ENCODE measurements at places on chromosomes 1 and 21. TPM values are rescaled to one million over a fixed set of nuclear protein-coding genes. Genes with fewer than 3 reads are reported as not detected.

DNA sequence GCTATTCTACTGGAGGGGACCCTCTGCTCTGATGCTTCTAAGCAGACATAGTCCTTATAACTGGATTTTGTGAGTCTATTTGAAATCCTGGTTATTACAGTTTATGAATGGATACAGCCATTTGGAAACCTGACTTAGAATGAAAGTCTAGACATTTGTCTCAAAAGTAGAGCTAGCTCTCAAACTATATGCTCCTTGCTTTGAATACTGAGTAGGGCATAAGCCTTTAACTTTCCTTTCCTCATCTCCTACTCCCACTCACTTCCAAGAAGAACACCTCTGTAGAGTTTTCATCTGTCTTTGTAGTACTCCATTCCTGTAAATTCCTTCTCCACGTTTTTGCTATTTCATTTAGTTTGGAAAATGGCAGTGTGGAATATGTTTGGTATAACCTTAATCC is 9.0 kb upstream of the ARID1A start:
- H3K4me1 ChIP-seq: peaks cover 20% of the 10 kb centered on the region
- no peaks in the 10 kb centered on the region for H3K27me3 ChIP-seq
- no peaks in the 10 kb centered on the region for H3K36me3 ChIP-seq
- DNase-seq: no peak

DNA sequence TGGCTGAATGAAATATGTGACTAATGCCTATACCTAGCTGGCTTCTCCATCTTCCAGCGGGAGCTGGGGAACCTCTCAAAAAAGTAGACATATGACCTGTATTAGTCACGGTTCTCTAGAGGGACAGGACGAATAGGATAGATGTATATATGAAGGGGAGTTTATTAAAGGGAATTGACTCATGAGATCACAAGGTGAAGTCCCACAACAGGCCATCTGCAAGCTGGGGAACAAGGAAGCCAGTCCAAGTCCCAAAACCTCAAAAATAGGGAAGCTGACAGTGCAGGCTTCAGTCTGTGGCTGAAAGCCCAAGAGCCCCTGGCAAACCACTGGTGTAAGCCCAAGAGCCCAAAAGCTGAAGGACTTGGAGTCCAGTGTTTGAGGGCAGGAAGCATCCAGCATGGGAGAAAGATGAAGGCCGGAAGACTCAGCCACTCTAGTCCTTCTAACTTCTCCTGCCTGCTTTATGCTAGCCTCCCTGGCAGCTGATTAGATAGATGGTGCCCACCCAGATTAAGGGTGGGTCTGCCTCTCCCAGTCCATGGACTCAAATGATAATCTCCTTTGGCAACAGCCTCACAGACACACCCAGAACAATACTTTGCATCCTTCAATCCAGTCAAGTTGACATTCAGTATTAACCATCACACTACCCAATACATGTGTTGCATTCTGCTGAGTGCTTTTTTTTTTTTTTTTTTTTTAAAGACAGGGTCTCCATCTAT is 19.6 kb downstream of the OLIG1 start:
- no peaks in the 10 kb centered on the region for H3K4me1 ChIP-seq
- H3K36me3 ChIP-seq: no peaks in the 10 kb centered on the region
- no peak overlapping the region for H3K27ac ChIP-seq
- DNase-seq: no peak

DNA sequence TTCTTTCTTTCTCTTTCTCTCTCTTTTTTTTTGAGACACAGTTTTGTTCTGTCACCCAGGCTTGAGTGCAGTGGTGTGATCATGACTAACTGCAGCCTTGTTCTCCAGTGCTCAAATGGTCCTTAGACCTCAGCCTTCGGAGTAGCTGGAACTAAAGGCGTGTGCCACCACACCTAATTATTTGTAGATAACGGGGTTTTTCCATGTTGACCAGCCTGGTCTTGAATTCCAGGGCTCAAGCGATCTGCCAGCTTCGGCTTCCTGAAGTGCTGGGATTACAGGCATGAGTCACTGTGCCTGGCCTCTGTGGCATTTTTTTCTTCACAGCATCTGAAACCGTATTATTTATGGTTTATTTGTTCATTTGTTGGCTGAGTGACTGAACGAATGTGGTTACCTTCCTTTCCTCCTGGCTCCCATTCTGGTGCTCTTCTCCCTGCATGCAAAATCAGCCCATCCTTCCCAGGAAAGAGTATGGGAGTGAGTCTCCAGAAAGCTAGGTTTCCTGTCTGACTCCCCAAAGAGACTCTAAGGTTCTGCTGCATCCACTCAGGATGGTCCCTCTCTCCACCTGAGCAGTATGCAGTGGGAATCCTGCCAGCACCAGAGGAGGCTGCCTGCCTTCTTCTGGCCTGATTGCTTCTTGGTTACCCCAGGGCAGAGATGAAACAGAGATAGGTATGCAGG is 155.0 kb upstream of the BEND5 start:
- H3K27me3 ChIP-seq: peaks cover 6% of the 10 kb centered on the region
- no peaks in the 10 kb centered on the region for H3K4me1 ChIP-seq
- no peak overlapping the region for H3K27ac ChIP-seq
- no peak for DNase-seq
- no peaks in the 10 kb centered on the region for H3K36me3 ChIP-seq

DNA sequence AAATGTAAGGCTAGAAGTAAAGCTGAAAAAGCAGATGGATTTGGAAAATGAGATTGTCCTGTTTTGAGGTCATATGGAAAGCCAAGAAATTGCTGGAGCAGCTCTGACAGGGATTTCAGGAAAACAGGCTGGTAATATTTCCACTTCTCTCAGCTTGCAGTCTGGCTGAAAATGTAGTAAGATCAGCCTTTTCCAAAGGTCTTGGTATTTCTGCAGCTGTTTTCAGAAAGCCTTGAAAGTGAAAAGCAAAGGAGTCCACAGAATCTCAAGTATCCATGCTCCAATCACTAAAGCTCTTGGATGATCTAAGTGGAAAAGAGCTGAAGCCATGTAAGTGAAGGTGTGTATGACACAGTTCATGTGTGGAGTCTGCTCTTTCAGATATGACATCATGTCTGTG is 41.6 kb upstream of the APOBEC4 start:
- H3K27me3 ChIP-seq: no peaks in the 10 kb centered on the region
- no peak overlapping the region for H3K4me3 ChIP-seq
- no peak overlapping the region for H3K27ac ChIP-seq
- H3K4me1 ChIP-seq: peaks cover 11% of the 10 kb centered on the region

DNA sequence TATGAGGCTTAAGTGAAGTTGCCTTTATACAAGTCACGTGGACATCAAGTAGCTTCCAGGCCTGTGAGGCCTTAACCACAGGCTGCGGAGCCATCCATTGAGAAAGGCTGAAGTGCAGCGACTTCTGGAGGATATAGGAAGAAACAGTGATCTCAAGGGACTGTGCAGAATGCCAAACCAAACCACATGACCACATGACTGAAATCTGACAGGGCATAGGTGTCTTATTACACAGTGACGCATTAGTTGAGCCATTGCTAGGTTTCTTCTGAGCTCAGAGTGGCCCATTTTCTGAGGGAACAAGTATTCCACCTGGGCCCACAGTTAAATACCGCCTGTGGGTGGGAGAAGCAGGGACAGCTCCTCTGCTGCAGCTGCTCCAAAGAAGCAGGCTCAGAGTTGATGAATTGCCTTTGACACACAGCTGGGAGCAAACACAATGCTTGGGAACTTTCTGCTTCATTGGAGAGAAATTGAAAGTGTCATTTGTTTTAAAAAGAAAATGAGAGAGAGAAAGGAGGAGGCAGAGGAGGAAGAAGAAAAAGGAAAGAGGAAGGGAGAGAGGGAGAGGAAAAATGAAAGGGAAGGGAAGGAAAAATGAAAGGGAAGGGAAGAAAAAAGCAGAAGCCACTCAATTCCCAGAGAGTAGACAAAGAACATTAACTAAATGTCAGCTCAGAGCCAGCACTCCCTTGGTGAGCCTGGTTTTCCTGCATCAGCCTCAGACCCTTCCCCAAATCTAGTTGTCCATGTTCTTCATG is 94.4 kb downstream of the COLGALT2 start:
- no peak for DNase-seq
- no peak overlapping the region for H3K27ac ChIP-seq
- H3K4me3 ChIP-seq: no peak overlapping the region
- peaks cover 1% of the 10 kb centered on the region for H3K27me3 ChIP-seq

DNA sequence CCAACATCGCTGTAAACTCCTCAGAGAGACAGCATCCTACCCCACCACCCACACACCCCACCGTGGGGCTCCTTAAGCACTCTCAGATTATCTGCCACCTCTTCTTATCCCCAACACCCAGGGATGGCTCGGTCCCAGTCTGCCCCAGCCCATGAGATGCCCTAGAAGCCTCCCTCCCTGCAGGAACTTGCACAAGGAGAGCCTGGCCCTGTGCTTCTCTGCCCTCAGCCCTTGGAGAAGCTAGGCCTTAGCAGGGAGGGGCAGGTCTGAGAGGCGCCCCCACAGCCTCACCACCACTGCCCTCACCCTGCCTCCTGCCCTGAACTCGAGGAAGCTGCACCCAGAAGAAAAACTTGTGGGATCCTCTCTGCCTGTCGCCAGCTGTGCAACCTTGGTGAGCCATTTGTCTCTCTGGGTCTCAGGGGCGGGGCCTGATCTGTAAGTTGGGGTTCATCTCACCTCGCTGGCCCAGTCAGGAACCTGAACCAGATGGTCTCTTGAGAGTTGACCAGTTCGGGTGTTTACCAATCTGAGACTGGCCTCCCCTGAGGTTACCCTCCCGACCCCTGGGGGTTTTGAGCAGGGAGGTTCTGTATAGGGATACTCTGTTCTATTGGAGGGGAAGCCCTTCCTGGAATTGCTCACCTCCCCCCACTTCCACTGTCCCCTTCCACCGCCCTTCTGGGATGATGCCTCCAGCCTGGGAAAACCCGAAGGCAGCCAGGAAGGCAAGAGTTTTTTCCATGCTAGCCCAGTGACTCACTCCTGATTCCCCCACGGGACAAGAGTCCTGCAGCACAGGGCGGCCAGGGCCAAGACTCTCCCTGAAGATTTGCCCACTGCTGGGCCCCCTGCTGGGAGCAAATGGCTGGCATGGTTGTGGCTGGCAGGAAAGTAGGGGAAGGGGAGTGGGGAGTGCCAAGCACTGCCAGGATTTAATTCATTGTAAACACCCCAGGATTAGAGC is at the start of gene S100A3:
Gene S100A3 (minus strand): TSS at position 537 of the 967 bp plus-strand sequence. CDS start 773 bp downstream, outside the sequence.
- no peak for DNase-seq
- H3K4me3 ChIP-seq: no peak within 1 kb of the TSS
- no peaks in the 10 kb centered on the region for H3K27me3 ChIP-seq

DNA sequence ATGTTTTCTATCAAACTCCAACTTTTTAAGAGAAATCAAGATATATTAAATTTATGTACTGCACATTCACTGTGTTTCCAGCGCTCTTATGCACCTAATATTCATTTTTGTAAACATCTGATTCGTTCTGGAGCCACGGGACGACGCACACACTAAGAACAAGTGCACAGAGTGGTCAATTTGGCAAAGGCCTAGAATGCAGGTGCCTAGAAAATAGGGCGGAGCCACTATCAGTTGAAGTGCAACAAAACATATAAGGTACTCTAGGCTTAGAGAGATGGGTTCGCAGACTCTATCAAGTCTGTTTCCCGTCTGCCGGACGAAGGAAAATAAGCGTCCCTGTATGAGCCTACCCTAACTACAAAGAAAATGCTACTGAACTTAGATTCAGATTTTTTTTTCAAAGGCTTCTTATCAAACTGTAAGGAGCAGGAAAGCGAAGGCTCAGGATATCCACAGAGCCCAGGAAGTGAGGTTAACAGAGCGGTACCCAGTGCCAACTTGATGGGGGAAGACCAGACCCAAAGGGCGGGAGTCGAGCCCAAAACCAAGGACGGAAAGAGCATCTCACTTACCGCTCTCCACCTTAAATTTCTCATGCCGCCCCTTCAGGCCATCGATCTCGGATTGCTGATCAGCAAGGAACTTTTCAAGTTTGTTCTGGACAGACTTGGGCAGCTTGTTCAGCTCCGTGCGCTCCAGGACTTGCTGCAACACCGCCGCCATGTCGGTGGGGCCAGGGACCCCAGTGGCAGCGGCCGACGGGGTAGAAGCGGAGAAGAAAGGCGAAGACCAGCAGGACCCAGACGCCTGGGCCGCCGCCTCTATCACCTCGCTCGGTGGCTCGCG is 526 bp downstream of the TPR start:
- H3K27me3 ChIP-seq: no peaks in the 10 kb centered on the region
- peak overlapping the region; percentile 96 for H3K27ac ChIP-seq
- H3K4me1 ChIP-seq: peaks cover 10% of the 10 kb centered on the region
- H3K36me3 ChIP-seq: peaks cover 37% of the 10 kb centered on the region

DNA sequence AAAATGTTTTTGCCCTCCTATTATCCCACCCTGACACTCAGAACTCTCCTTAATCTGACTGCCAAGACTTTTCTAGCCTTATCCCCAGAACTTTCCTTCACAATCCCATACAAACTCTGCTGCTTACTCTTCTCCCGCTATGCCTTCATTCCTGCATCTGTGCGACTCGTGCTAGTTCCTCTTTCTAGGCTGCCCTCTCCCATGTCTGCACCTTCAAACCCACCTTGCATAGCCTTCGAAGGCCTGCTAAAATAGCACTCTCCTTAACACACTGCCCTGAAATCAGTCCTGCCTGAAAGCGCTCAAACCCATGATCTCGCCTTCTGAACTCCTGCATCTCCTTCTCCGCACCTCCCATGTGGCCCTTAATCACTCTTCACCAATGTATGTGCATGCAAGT is 2.5 kb upstream of the NCF2 start:
- no peak overlapping the region for H3K4me3 ChIP-seq
- no peaks in the 10 kb centered on the region for H3K36me3 ChIP-seq
- no peak overlapping the region for H3K27ac ChIP-seq
- DNase-seq: no peak
- H3K4me1 ChIP-seq: peaks cover 8% of the 10 kb centered on the region

- H3K36me3 ChIP-seq: no peaks in the 10 kb centered on the region
- no peak overlapping the region for H3K4me3 ChIP-seq
- H3K4me1 ChIP-seq: no peaks in the 10 kb centered on the region
- no peak for DNase-seq
- H3K27ac ChIP-seq: no peak overlapping the region
Observed at GRCh38 chr1:118004312-118004711, 74.8 kb downstream of the WDR3 start.

DNA sequence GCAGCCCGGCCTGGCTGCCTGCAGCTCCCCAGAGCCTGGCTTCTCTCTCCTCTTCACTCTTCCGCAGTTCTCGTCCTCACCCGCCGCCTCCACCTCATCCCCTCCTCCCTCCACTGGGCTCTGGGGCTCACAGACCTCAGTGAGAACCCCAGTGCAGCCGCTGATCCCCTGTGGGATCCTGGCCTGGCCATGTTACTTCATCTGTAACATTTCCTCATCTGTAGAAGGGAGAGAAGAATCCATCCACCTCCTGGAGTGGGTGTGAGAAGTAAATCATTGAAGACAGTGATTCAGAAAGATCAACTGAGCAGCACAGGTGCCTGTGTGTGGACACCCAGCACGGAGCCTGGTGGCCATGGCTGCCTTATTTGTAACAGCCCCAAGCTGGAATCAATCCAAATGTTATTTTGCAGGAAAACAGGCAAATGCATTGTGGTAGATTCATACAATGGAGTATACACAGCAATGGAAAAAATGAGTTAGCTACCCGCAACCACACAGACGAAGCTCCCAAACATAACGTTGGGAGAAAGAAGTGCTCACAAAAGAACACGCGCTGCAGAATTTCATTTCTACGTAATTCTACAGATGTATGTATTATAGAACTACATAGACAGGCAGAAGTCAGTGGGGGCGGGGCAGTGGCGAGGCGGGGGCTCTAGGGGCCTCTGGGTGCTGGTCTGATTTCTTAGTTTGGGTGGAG is 8.7 kb downstream of the LAPTM5 start:
- H3K36me3 ChIP-seq: peaks cover 46% of the 10 kb centered on the region
- no peaks in the 10 kb centered on the region for H3K27me3 ChIP-seq
- peak overlapping the region; percentile 99 for H3K27ac ChIP-seq
- DNase-seq: no peak
- peak overlapping the region; percentile 92 for H3K4me3 ChIP-seq

Gene MXRA8
- total RNA-seq: 7.4 TPM

Gene CR1L
- total RNA-seq: not detected

Gene GPATCH2
- 7.9 TPM for total RNA-seq

Gene CRTC2
- total RNA-seq: 147 TPM

Gene PLA2G5
- not detected for total RNA-seq

Gene GBP7
- total RNA-seq: not detected

Gene PLA2G2A
- not detected for total RNA-seq

Gene CELA3B
- total RNA-seq: not detected

Measured in naive thymus-derived CD8-positive, alpha-beta T cell (primary cell).